ENCODE measurements at places on chromosomes 13 and 19.
A peak's percentile ranks its signal among the peaks of the same experiment; 100 is the strongest.

DNA sequence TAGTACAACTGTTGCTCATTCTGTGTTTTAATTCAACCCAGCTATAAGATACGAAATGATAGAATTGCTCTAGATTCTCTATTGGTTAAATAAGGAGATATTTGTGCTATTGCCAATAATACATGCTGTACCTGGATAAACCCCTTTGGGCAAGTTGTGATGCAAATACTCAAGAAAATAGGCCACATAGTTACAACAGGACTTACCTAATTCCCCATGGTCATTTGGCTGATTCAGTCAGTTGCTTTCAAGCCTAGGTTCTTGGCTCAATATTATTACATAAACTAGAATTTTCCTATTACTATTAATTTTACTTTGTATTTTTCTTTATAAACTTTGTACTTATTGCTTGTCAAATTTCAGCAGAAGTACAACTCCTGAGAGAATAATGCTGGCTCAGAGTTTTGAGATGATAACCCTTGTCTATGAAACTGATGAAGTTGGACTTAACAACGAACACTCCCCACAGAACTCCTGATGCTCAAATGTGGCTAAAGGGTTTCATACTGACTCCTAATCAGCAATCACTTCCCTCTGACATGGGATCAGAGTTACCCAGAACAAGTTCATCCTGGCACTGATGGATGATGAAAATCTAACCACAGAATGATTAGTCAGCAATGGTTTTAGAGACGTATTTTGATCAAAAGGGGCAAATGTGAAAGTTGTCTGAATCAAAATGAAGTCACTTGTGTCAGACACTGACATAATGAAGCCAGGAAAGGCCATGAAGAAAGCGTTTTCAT lies 221.1 kb downstream of the ITGBL1 start:
- no peak for DNase-seq

- DNase-seq: no peak
Measured at GRCh38 chr19:50702871-50703829, 16.5 kb downstream of the SHANK1 start.

- no peak for DNase-seq
Measured at GRCh38 chr19:27796073-27796472, 1416.9 kb downstream of the UQCRFS1 start.

- DNase-seq: no peak
Measured at GRCh38 chr19:46670813-46671212, 9.8 kb upstream of the DACT3 start.

DNA sequence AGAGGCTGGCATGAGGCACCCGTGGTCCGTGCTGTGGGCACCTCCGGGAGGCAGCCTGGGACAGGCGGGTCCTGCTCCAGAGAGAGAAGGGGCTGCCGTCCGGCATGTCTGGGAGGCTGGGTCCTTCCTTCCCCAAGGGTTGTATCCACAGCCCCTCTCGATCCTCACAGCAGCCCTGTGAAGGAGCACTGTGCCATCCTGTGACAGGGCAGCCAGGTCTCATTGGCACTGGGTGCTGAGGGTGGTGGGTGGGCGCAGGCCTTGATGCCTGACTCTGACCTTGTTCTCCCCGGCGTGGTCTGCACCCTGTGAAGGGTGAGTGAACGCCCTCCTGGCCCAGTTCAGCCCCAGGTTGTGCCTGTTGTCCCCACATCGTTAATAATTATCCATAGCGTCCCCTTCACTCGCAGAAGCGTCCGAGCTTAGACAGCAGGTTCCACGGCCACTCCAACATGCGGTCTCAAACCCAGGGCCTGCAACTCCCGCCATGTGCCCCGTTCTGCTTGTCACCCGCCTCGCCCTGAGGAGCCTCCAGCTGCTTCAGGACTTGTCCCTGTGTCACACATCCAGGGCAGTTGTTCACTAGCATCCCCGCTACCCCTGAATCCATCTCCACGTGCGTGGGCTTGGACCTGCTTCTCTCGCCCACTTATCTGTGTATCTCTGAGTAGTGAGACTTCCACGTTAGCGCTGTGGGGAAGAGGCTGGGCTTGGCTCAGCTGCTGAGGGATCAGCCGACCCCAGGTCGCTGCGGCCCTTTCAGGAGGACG lies 10.6 kb downstream of the ATP11A start:
- DNase-seq: no peak

GRCh38 chr19:49335784-49336481 lies 727 bp downstream of the CD37 start:
- DNase-seq: no peak

DNA sequence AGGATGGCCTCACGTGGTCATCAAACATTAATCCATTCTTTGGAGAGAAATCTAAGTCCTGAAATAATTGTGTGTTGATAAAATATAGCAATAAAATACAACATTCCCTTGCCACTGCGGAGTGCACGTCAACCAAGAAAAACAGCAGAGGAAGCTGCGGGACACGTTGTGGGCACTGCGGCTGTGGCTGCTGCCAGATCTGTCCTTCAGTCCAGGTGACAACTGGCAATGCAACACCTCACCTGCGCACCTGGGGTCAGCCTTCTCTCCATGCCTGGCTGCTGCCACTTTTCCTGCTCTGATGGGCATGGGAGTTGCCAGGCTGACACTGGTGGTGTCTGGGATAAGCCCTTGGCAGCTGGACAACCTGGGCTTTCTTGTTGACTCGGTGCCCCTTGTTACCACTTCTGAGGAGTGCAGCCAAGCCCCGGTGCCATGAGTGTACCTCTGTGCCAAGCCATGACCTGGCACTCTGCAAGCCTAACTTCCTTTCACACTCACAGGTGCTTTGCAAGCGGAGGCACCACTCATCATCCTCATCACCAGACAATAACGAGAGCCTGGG lies 251.6 kb upstream of the TSHZ3 start:
- DNase-seq: no peak

GRCh38 chr13:107373551-107373950 lies 805.6 kb upstream of the ARGLU1 start:
- no peak for DNase-seq

- DNase-seq: peak; percentile 29
Measured at GRCh38 chr13:98456413-98456845, 120.5 kb downstream of the STK24 start.

GRCh38 chr13:76009267-76009890 lies 373.2 kb downstream of the LMO7 start:
- no peak for DNase-seq

- DNase-seq: no peak
Measured at GRCh38 chr13:80877209-80877943, 536.5 kb upstream of the SPRY2 start.

DNA sequence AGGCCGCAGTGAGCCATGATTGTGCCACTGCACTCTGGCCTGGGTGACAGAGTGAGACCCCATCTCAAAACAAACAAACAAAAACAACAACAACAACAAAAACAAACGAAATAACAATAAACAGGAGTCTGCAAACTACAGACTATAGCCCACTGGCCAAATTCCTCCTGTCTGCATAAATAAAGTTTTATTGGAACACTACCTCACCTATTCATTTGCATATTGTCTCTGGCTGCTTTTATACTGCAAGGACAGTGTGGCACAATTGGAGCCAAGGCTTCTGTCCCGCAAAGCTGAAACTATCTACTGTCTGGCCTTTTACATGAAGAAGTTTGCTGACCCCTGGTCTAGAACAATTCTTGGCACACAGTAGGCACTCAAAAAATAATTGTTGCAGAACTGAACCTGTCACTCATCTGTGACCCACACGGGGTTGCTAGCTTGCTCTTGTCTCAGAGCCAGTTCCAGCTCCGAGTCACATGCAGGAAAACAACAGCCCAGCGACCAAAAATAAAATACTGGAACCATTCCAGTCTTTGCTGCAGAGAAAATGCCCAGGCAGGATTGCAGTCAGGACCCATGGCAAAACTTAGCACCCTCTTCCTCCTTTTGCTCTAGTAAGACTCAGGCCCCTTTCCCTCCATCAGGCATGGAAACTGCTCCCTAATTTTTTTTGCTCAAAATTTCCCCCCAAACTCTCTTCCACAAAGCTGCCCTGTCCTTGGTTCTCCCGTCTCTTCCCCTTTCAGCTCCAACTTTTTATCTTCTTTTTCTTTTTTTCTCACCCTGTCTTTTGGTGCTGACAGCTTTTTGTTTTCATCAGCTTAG lies 4.8 kb upstream of the MYH14 start:
- no peak for DNase-seq

GRCh38 chr13:66962953-66963352 lies 267.2 kb downstream of the PCDH9 start:
- no peak for DNase-seq

GRCh38 chr19:38556521-38557174 lies 61.1 kb downstream of the MAP4K1 start:
- DNase-seq: no peak

DNA sequence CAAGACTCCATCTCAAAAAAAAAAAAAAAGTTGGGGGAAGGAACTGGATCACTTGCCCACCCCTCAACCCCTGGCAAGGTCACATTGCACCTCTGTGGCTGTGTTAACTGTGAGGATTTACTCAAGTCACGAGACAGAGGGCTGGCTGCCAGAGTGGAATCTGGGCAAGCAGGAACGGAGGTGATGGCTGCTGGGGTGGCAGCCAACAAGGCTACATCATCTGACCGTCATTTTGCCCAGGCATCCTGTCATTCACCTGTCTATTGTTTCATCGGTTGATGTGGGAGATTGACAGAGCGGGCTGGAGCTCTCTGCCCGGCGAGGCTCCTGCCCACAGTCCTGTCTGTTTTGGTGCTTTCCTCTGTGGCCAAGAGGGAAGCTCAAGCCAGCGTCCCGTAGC lies 75.7 kb downstream of the DPF1 start:
- no peak for DNase-seq

DNA sequence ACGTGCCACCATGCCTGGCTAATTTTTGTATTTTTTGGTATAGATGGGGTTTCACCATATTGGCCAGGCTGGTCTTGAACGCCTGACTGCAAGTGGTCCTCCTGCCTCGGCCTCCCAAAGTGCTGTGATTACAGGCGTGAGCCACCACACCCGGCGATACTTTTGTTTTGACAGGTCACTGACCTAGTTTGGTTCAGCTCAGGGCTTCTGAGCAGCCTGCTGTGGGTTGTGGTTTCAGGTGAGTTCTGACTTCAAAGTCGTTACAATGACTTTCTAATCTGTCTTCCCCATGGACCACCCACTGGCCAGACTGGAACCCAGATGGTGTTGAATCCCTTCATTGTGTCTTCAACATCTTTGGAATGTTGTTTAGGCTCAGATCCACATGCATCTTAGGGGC lies 73.8 kb downstream of the TRPM4 start:
- peak; percentile 51 for DNase-seq

- no peak for DNase-seq
Measured at GRCh38 chr13:24145240-24145639, 15.3 kb upstream of the SPATA13 start.

DNA sequence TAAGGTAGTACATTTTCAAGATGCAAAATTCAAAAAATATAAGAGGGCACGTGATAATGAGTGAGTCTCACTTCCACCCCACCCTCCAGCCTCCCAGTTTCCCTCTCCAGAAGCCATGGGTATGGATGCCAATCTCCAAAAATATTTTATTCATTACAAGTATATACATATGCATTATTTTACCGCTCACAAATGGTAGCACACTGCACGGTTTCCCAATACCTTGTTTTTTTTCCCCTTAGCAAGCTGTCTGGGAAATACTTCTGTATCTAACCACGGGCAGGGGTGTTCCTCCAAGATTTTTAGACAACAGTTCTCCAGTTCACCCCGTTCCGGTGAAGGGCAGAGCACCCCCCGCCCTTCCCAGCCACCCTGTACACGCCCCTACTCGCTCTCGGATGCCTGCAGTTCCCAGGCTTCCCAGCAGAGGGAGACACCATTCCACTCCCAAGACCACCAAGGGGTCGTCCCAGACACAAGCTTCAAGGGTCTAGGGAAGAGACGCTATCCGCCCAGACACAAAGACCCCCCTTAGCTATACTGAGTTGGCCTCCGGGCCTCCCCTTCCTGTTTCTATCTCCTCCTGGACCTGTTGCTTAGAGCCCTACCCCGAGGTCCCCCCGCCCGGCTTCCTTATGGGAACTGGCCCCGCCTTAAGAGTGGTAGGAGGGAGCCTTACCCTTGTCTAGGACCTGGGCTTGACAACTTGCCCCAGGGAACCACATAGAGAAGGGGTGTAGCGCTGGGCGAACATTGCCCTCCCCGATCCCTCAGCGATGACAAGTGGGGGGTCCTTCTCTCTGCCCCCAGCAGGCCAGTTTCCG lies 1.1 kb upstream of the FXYD3 start:
- peak; percentile 74 for DNase-seq

- no peak for DNase-seq
Measured at GRCh38 chr19:58466089-58466759, 656 bp upstream of the ZNF324 start.

Measured in activated CD4-positive, CD25-positive, alpha-beta regulatory T cell treated with anti-CD3 and anti-CD28 coated beads, Interleukin-2, amount 50 U/mL, for 72 hours (primary cell).